ENCODE measurements at places on chromosomes 3 and 15. TPM values are rescaled to one million over a fixed set of nuclear protein-coding genes. Genes with fewer than 3 reads are reported as not detected.

NR2E3 gene
- total RNA-seq, result not detected

SAMD7 gene
- total RNA-seq, result not detected

ELP6 gene
- total RNA-seq, result 31.6 TPM

ZBTB47 gene
- 20.2 TPM for total RNA-seq

HYKK gene
- 4.0 TPM for total RNA-seq

CFAP92 gene
- total RNA-seq, result not detected

RBPMS2 gene
- total RNA-seq, result 0.24 TPM

C3orf85 gene
- total RNA-seq, result not detected

GPR149 gene
- total RNA-seq, result not detected

SERPINI2 gene
- total RNA-seq, result not detected

ADAMTS9 gene
- 13.1 TPM for total RNA-seq

SLC2A2 gene
- total RNA-seq, result not detected

TSC22D2 gene
- total RNA-seq, result 8.4 TPM

CAMP gene
- not detected for total RNA-seq

SCN11A gene
- 0.15 TPM for total RNA-seq

DAZL gene
- total RNA-seq, result 0.10 TPM

EEFSEC gene
- total RNA-seq, result 9.3 TPM

FANCD2OS gene
- total RNA-seq, result not detected

GOLGA8J gene
- total RNA-seq, result not detected

RTP2 gene
- not detected for total RNA-seq

ADAMTSL3 gene
- total RNA-seq, result 0.39 TPM

BCL2A1 gene
- total RNA-seq, result not detected

FGF7 gene
- total RNA-seq, result 129 TPM

Data from cardiac ventricle fibroblast (primary cell).